CD4-positive, alpha-beta T cell treated with Interleukin-17A for 1 hour (primary cell): ENCODE measurements at places on chromosomes 1 and 21.

DNA sequence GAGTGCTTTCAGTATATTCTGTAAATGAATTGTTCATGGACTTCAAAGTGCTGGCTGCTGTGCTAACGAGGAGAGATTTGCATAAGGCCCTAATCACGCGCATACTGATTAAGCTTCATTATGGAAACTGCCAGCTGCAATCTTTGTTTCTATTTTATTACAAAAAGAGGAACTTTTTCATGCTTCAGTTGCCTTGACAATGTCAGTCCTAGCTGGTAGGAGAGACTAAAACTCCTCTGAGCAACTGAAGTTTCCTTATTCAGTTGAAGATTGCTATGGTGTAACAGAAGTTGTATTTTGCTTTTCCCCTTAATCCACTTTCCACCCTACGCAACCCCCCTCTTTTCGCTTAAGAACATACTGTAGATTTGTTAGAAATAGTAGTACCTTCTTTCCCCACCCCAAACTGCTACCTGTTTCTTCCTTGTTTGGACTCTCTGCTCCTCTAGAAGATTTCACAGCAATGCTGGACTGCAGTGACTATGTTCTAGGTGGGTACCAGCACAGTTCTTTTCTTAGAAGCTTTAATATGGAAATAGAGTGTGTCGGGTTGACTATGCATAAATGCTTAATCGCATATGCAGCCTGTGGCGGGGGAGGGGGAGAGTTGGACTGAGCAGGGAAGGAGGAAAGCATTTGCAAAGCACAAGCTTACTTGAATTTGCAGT lies 108.3 kb downstream of the POU2F1 start:
- DNase-seq = no peak

DNA sequence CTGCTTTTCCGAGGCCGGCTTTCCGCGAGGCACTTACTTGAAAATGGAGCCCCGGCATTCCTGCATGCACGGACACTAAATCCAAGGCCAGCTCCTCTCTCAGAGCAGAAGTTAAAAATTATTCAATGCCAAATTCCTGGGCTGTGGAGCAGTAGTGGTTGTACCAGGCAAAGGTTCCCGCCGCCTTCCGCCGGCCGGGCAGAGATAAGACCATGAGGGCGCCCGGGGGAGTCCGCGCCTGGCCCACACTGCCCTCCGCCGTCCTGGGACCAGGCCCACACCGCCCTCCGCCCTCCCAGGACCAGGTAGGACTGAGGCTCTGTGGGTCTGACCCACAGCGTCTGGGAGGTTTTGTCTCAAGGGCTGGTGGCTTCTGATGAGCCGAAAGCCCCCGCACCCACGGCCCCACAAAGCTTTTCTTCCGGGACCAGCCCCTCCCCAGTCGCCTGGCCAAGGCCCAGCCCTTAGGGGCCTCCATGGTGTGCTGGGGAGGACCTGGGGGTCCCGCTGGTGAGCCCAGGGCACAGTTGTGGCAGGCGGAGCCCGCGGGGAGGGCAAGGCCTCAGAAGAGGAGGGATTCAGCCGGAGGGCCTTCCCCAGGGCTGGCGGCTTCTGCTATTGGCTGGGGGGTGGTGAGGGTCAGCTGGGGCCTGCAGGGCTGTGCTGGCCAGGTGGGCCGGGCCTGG lies 12.7 kb upstream of the C1orf159 start:
- DNase-seq = no peak

DNA sequence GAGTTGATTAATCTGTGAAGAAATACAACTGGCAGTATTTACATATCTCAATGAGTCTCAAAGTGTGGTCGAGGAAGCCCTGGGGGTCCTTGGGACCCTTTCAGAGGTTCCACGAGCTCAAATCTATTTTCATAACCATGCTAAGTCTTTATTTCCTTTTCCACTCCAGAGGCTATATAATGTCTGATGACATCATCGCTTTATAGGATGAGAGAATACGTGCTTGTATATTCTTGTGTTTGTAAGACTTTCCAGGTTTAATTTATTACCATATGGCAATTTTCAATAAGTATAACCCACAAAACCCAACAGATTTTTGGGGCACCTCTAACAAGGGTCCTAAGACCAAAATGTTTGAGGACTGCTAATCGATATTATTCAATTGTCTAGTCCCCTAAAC lies 1.4 kb upstream of the SLC19A2 start:
- DNase-seq = no peak

DNA sequence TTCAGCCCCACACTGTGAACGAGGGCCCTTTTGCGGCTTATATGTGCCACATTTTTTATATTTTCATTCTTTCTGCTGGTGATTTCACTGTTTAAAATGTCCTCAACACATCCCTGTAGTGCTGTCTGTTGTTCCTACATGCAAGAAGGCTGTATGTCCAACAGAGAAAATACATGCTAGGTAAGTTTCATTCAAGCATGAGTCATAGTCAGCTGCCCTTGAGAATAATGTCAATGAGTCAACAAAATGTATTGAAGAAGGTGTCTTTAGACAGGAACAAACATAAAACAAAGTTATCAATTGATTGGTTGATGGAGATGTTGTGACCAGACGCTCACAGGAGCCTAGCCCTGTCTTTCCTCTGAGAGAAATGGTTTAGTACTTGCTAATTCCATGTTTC lies 553.4 kb downstream of the PLPP3 start:
- DNase-seq = no peak

DNA sequence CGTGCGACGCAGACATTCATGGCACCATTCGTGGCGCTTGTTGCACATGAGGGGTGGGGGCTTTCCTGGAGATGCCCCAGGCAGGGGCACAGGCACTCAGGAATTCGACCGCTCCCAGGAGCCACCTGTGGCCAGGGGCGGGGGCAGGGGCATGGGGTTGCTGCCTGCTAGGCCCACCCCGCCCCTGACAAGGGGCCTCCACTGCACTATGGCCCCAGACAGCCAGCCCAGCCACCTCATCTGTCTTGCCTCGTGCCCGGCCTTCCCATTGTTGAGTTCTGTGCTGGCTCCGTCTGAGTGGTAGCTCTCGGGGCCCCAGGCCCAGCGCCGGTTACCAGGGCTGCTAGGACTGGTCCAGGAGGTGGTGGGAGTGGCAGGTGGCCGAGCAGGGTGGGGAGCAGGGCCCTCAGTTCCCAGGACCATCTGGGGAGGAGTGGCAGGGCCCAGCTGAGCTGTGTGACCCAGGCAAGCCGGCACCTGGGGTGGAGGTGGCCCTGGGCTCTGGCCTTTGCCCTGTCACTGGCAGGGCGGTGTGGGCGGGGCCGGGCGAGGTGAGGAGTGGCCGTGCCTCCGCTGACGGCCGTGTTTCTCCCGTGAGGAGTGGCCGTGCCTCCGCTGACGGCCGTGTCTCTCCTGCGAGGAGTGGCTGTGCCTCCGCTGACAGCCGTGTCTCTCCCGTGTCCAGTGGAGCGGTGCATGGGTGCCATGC lies 1.9 kb downstream of the PLCH2 start:
- DNase-seq = no peak

DNA sequence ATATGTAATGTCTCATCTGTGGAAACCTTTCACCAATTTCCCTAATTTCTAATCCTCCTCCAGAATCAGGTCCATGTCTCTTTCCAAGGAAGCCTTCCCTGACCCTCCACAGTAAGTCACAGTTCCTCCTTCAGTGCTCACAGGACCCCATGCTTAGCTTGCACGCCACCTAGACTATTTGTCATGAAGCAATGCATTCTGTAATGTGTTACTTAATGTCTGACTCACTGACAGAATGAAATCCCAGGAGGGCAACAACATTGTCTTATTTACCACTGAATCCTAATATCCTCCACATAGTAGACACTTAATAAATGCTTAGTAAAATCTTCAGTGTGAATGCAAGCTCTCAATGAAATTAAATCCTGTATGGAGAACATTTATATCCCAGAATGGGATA lies 245.9 kb upstream of the PLD5 start:
- no peak for DNase-seq

- DNase-seq = no peak
These were observed 21.3 kb downstream of the UROD start for GRCh38 chr1:45033356-45033755.

GRCh38 chr1:85078903-85079302 lies 30.6 kb upstream of the MCOLN3 start:
- DNase-seq = peak; percentile 35

DNA sequence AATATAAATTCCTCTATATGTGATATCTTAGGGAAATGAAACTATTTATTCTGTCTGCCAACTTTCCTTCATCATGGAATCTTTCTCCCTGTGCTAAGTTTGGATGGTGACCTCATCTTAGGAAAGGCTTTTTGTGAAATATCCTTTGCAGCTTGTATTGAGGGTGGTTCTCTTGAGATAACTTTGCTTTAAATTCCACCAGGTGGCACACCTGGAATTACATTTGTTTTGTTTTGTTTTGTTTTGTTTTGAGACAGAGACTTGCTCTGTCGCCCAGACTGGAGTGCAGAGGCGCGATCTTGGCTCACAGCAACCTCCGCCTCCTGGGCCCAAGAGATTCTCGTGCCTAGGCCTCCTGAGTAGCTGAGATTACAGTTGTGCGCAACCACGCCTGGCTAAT lies 7.6 kb upstream of the CD1A start:
- peak; percentile 16 for DNase-seq

- no peak for DNase-seq
These were observed 105.1 kb downstream of the LRIG2 start for GRCh38 chr1:113178106-113178505.

DNA sequence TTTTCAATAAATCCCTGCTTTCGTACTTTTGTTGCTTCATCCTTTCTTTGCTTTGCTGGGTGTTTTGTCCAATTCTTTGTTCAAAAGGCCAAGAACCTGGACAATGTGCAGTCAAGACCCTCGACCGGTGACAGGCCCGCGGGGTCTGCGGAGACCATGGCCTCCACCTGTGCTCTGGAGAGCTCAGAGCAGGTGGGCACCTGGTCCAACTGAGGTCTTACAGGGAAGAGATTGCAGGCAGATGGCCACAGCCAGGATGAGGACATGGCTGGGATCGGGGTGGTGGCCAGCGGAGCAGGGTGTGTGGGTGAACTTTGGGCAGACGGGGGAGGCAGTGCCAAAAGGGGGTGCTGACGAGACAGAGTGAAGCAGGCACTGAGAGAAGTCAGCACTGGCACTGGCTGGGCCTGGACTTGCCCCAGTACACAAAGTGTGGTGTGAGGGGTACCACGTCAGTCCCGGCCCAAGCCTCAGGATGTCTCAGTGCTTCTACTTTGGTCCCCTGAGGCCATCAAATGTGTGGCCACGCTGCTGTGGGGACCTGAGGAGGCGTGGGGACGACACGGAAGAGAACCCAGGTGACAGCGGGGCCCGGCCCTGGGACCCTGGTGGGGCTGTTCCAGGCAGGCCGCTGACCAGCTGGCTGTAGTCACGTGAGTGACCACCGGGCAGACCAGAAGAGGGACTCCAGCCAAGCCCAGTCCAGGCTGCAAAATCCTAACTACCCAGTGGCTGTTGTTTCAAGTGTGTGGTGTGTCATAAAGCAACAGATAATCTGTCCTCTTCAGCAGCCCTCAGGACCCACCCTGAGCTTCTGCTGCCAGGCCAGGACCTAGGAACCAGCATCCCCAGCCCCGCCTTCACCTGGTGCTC lies 10.4 kb upstream of the CCDC27 start:
- no peak for DNase-seq

DNA sequence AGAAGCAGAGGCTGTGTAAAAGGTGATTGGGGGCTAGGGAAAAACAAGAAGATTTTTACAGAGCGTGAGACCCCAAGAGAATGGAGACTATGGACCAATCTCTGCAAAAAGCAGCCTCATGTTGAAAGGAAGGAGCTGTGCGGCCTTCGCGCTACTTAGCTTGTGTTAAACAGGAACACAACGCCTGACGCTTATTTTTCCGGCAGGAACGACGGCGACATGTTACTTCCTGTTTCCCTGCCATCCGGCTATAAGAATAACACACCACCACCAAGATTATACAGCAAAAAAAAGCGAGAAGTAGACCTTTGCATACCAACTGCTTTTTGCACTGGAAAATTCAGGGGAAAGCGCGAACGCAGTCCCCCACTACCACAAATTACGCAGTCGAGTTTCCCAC lies 272.7 kb downstream of the FAM72C start:
- no peak for DNase-seq

- no peak for DNase-seq
These were observed 23.3 kb upstream of the PADI6 start for GRCh38 chr1:17348593-17349234.

DNA sequence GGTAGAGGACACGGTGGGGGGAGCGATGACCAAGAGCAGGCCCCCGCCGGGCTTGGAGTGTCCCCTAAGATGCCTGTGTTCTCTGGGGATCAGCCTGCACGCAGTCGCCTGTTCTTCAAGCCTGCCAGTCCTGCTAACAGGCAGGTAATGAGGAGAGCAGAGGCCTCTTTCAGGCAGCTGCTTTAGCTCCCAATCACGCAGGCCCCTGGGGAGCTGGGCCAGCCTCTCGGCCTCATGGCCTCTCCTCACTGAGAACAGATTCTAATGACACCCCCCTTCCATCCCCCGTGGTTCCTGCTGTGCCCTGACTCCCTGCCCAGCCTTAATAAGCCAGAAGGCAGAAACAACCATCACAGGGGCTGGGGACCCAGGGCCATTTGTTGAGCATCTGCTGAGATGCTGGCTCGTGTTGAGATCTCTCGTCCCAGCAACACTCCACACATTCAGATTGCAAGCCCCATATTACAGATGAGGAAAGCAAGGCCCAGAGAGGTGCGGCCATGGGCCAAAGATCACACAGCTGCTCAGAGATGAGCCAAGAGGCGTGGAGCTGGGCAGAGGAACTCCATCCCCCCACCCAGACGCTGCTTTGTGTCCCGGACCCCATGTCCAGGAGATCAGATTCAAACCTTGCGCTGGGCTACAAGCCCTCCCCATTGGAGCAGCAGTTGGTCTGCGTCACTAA lies 71.6 kb upstream of the CASZ1 start:
- DNase-seq = no peak

- DNase-seq = no peak
These were observed 147.6 kb downstream of the IFI44 start for GRCh38 chr1:78797108-78797781.

DNA sequence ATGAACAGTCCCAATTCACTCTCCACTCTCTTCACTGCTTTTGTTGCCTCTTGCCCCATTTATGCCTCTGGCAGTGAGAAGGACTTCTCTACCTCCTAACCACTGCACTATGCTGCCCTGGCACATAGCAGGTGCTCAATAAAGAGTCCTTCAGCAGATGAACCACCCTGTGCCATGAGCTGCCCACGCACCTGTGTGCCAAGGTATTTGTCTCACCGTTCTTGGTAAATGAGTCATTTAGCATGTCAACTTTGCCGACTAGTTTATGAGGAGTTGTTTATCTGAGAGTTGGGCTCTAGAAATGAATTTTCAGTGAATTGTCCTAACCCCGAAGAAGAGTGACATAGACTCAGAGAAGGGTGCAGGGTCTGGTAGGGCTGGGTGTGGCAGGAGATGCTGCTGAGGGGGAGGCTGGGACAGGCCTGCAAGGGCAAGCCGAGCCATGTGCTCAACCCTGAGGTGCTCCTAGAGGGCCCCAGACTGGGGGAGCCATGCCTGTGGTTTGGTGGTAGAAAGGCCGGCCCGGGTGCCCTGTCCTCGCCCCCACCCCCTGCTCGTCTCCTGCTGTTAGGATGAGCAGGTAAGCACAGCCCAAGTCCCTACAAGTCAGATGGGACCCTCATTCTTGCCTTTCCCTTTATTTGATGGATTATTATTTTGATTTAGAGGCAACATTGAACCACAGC lies 654.5 kb downstream of the MATN1 start:
- no peak for DNase-seq
